ENCODE measurements at places on chromosomes 13 and 19.
A peak's percentile ranks its signal among the peaks of the same experiment; 100 is the strongest.

- DNase-seq: no peak
Observed at GRCh38 chr19:31340042-31341025, 8.9 kb downstream of the TSHZ3 start.

- DNase-seq: no peak
Observed at GRCh38 chr19:7744199-7744786, 3.0 kb downstream of the CD209 start.

- no peak for DNase-seq
Observed at GRCh38 chr19:57434386-57435061, 601 bp upstream of the ZNF749 start.

GRCh38 chr19:47284324-47284899, 9.7 kb downstream of the INAFM1 start:
- peak; percentile 61 for DNase-seq
